Mesothelial cell of epicardium (in vitro differentiated cells): ENCODE measurements at places on chromosomes 6 and 20.

DNA sequence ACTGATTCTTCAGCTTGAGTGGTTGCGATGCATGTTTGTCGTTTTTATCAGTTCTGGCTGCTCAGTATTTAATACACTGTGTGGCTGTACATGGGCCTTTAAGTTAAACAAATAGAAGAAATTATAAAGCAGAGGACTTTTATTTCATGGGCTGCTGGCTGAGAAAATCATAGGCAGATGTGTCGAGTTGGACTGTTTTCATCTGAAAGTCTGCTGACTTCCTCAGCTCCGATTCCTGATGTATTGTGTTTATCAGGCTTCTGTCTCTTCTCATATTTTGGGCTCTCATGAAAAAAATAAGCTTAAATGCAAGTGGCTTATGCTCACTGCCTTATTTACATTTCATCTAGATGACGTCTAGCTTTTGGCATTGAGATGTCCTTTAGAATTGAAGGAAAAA, 129.5 kb upstream of the GGTLC1 start:
- no peak for DNase-seq

DNA sequence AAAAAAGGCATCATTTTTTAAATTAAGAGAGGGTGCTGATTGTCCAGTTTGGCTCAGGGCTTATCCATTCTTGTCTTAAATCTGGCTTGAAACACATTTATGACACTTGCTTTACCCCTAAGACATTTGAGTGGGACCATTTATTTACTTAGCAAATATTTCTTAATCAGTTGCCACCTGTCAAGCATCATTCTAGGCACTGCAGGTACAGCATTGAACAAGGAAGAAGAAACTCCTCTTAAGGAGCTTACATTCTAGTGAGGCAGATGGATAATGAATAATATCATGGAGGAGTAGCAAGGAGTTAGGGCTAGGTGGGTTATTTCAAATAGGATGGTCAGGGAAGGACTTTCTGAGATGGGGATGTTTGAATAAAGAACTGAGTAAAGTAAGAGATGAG, 189.8 kb downstream of the UTRN start:
- DNase-seq: no peak

DNA sequence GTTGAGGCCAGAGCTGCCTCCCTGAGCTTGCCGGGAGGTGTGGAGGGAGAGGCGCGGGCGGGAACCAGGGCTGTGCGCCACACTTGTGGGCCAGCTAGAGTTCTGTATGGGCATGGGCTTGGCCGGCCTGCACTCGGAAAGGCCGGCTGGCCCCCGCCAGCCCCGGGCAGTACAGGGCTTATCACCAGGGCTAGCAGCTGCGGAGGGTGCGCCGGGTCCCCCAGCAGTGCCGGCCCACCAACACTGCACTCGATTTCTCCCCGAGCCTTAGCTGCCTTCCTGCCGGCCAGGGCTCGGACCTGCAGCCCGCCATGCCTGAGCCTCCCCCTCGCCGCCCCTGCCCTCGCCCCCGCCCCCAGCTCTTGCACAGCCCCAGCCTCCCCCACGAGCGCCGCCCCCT, 472.7 kb downstream of the TFAP2A start:
- DNase-seq: no peak

- no peak for DNase-seq
Measured at GRCh38 chr6:150251566-150252186, 108.8 kb downstream of the PPP1R14C start.

DNA sequence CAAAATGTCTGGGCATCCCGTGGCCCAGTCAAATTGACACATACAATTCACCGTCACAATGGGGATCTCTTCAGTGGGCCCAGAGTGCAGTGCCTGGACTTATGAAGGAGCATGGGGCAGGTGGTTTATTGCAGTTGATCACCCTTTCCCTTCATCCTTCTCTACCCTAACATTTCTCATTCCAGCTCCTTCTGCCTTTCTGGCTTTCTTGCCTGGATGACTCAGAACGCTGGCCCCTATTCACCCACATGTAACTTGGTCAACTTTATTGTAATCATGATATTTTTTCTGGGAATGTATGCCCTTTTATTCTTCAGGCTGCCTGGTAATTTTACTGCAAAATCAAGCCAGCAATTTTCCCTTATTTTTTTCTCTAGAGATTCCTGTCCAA, 179.9 kb upstream of the DTNBP1 start:
- DNase-seq: no peak

DNA sequence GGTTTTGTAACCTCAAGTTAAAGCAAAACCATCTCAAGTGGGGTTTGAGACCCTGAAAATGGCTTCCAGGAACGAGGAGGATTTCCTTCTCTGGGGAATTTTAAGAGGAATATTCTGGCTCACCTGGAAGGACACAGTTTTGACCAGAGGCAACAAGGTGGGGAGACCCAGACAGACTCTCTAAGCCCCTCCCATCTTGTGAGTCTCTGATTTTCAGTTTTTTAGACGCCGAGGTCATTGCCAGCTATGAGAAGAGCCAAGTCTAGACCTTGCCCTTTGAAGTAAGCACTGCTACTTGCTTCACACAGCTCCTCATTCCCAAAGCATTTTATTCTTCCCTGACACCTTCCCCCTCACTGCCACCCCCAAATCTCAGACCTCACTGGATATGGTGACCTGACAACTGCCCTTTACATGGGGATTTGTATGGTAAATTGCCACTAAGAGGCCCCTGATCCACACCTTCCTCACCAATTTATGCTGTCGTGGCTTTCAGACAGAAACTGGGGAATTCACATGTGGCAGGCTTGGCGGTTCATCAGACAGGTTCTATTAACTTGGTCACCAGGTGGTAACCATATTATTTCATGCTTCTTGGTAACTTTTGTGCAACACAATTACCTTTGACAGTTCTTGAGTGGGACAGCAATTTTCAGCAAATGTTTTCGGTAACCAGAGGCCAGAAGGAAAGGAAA, 116.2 kb downstream of the ISM1 start:
- no peak for DNase-seq

DNA sequence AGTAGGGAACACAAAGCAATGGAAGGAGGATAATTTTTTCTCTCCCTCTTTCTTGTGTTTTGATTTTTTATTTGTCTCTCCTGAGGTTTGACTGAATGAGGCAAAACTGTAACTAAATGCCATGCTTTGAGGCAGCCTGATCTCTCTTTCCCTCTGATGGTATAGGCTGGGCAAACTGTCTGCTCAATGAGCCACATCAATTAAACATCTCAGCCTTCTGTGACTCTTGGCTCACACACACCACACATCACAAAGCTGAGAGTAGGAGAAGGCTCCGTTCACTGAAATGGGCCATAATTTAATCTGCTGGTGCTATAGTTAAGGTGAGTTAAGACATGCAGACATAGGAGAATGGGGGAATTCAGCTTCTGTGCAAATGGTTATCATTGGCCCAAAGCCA, 28.1 kb upstream of the SCGN start:
- no peak for DNase-seq

- no peak for DNase-seq
Measured at GRCh38 chr6:9112544-9112943, 677.2 kb upstream of the SLC35B3 start.

- DNase-seq: no peak
Measured at GRCh38 chr6:14217728-14218518, 100.4 kb downstream of the CD83 start.

DNA sequence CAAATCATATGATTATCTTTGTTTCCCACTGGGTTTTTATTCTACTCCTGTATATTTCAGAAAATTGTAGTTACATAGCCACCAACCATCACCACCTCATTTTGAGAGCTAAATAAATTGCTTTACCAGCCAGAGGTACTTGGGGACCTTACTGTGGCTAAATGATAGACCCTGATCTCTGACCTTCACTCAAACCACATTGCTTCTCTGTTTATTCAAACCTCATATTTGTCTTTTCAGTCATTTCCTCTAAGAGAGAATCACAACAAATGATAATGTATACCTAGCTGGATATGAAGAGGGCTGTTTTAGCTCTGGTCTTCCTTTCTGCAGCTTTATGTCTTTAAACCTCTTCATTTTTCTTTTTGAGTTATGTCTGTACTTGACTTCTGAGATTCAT, 142.8 kb downstream of the ADGB start:
- no peak for DNase-seq

GRCh38 chr6:64996301-64996700, 710.7 kb downstream of the EYS start:
- no peak for DNase-seq

DNA sequence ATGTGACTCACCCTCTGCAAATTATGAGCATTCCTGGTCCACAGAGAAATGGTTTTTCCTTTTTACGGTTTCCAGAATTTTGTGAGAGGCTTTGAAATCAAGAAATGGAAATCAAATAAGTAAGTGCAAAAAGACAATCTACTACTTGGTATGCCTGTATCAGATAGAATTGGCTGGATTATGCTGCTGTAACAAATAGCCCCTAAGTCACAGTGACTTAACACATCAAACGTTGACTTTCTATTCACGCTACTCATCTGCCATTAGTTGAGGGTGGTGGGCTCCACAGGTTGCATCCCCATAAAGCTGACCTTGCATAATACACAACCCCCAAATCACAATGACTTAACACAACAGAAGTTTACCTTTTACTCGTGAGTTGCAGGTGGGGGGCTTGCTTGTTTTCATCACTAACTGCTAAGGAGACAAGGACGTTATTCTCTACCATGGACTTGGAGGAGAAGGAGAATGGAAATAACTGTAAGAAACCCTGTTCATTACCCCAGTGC, 44.4 kb downstream of the TSHZ2 start:
- no peak for DNase-seq

DNA sequence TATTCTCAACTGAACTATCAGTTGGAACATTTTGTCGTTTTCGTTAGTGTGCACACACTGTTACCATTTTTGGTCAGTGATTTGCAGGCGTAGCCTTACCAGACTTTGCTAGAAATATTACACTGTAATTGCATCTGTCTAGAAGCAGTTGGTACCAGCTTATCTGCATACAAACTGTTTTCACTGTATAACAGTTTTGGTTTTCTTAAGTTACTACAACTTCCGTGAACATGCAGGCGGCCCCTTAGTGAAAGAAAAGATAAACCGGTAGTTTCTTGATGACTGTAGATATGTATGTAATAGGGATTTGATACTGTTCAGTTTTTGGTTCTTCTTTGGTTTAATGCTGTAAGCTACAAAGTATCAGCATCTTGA, 1.3 kb downstream of the DSTN start:
- DNase-seq: no peak

DNA sequence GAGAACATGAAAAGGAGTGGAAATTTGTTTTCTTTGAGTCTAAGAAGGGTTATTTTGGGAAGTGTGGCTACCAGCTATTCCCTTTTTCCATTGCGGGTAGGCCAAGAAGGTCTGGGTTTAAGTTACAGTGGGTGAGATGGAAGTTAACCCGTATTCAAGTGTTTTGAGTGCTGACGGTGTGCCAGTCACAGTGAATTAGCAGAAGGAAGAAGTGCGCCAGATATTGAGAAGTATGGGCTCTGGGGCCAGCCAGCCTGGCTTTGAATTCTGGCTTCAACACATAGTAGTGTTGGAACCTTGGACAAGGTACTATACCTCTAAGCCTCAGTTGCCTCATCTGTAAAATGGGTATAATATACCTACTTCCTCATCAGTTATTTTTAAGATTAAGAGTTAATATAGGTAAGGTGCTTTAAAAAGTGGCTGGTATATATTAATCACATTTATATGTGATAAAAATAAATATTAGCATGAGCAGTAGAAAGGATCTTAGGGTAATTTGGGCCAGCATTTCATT, 16.3 kb downstream of the ZNF76 start:
- no peak for DNase-seq
